ENCODE measurements at places on chromosomes 11 and 22.

DNA sequence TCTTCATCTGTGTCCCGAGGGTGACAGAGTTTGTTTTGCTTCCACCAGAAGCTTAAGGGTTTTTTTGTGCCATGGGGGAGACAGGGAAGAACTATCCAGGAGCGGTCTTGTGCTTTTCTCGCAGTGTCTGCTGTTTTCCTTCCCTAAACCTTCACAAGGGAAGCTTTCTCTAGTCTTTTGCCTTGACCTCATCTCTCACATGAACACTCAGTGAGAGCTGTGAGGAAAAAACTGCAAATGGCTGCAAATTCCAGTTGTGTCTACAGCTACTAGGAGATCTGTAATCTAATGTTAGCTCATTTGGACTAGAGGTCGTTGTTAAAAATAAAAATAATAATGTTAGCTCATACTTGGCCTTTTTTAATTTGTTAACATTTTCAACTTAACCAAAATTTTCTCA, 264.7 kb upstream of the SESN3 start:
- no peak for DNase-seq

DNA sequence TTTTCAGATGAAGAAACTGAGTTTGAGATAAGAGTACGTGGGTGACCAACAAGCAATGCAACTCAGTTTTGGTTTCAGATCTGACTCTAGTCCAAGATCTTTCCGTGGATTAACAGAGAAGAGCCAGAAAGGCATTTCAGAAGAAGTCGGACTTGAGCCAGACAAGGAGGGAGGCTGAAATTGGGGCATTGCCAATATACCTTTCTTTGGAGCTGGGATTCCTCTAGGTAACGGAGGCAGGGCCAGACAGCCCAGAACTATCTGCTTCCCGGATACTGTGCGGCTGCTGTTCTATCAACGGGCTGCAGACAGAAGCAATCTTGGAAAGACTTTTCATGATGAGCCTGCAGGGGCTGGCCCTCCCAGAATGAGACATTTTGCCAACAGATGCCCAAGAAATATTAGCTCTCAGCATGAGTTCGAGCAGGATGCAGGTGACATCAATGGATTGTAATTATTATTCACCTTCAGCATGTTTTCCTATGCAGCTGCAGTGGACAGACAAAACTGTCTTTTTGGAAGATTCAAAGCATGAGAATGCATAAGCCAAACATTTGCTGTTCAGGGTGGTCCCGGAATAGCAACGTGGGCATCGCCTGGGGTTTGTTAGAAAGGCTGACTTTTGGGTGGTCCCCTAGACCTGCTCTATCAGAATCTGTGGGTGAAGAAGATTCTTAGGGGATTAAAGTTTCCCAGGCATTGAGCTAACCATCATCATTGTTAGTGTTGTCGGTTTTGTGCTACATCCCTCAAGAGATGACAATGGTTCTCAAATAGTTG, 95.7 kb downstream of the SCN3B start:
- DNase-seq, result no peak

DNA sequence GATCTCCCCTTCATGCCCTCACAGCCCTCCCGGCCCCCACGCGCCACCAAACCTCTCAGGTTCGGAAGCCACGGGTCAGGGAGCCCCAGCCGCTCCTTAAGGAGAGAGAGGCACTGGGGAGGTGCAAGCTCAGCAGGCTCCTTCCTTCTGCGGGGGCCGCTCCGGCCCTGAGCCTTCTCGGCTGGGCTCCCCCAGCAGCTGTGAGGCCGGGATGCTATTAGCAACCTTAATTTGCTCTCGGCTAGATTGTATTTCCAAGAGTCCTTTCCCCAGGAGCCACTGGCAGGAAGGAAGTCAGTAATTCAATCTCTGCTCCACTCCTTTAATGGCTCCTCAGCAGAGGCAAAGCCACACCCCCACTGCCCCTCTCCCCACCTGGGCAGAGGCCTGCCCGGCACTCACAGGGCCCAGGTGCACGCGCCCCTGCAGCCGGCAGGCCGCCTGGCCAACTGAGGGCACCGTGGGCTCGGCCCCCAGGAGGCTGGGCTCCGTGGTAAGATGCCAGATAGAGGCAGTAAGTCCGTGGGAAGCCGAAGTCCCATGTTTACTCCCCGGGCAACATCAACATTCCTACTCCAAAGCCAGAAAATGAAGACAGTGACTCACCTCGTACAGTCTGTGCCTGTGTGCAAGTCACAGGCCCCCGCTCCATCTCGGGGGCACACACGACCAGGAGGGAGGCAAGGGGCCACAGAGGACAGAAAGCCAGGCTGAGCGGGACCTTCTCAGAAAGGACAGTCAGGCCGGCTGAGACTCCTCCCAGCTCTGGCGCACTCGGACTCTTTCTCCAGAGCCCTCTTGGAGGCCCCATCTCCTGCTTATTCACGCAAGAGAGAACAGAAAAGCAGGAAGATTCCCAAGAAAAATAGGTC, 5.2 kb downstream of the IGSF9B start:
- no peak for DNase-seq

GRCh38 chr22:42336527-42337227, 66.2 kb upstream of the TCF20 start:
- no peak for DNase-seq

GRCh38 chr22:45709866-45710265, 38.2 kb downstream of the ATXN10 start:
- no peak for DNase-seq

DNA sequence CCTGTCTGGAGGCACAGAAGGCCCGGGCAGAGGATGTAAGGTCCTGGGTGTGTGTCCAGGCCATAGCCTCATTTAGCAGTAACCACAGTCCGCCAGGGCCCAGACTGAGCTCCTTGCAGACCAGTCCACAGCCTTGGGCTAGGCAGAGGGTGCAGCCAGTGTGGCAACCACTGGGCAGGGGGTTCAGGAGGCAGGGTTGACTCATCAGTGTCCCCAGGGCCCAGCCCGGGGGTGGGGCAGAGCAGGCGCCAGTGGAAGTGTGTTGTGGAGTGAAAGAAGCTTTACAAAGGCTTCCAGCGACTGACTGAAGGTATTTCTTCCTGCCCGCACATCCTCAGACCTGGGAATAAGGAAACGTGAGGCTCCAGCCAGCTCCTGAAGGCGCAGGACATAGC, 27.7 kb upstream of the WNT11 start:
- DNase-seq, result no peak

- no peak for DNase-seq
These were observed 105.6 kb downstream of the ATXN10 start for GRCh38 chr22:45777046-45777851.

- DNase-seq, result no peak
These were observed 580.7 kb downstream of the NTM start for GRCh38 chr11:131951121-131951520.

- no peak for DNase-seq
These were observed 1.1 kb upstream of the PLXNB2 start for GRCh38 chr22:50308597-50308935.

DNA sequence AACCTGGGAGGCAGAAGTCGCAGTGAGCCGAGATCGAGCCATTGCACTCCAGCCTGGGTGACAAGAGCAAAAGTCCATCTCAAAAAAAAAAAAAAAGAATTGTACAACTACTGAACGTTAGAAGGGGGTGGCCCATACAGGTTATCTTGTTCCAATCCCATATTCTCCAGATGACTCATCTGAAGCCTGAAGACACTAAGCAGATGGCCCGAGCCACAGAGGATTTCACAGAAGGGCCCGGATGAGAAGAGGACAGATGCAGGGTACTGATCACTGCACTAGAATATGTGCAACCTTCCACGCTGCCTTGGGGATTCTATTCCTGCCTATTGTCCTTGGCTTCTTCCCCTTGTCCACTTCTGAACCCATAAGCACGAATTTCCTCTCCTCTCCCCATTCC, 70.9 kb upstream of the UBASH3B start:
- DNase-seq, result no peak

GRCh38 chr22:43532301-43533155, 120.7 kb downstream of the MPPED1 start:
- DNase-seq, result no peak

DNA sequence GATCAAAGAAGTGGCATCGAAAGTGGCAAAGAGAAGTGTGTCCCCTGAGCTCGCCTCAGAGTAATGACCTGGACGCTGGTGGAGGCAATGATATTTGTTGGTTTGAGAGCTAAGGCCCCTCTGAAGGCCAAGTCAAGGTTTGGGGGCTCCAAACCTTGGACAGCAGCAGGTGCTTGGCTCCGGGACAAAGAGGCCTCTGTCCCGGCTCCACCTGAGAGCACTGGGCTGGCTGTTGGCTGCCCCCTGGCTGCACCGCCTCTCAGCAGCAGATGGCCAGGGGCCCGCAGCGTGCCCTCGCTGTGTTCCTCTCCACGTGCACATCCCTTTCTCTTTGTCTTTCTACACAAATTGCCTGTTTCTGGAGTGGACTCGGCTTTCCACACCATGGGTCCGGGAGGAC, 301.3 kb downstream of the NTM start:
- DNase-seq, result no peak

GRCh38 chr11:19735909-19736498, 23.4 kb downstream of the NAV2 start:
- DNase-seq, result no peak

- DNase-seq, result no peak
These were observed 52.2 kb downstream of the C22orf42 start for GRCh38 chr22:32106930-32107329.

DNA sequence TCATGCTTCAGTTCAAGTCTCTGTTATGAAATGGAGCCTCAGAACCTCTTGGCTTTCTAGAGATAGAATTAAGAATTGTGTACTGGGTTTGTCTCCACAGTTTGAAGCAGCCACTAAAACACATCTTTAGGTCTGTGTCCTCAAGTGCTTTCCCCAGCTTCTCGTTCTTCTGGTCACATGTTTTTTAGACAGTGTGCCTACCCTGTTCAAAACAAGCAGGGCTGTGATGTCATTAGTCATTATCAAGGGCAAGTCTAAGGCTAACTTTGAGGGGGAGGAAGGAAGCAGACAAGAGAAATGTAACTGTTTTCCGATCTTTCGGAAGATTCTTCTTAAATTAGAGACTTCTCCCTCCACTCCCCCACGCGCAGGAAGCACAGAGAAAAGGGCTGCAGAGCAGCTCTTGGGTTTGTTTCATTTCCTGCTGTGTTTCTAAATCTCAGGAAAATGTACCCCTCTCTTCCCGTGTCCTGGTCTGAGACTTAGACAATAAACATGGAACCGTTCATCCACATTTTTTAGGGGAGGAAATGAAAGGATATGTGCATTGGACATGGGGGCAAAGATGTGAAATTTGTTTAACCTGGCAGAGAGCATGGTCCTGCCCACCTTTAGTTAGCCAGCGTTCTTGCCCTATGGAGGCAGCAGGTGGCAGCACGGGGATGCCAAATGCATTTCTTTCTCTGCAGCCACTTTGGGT, 3.1 kb downstream of the AKIP1 start:
- peak; percentile 23 for DNase-seq

DNA sequence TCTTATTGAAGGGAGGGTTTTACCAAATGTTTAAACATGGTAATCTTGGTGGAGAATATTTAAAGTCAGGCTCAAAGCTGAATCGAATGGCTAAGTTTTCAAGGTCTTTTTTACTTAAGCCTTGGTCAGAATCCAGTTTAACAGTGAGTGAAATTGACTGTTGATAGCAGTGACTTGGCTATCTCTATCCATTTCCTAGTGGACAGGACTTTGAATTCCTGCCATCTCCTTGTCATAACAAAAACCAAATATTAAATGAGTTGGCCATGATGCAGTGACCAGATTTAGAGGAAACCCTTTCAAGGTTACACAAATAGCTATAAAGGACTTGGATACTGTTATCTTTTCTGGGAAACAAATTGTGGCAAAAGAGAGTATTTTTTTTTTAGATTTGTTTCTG, 92.0 kb downstream of the JRKL start:
- DNase-seq, result no peak

DNA sequence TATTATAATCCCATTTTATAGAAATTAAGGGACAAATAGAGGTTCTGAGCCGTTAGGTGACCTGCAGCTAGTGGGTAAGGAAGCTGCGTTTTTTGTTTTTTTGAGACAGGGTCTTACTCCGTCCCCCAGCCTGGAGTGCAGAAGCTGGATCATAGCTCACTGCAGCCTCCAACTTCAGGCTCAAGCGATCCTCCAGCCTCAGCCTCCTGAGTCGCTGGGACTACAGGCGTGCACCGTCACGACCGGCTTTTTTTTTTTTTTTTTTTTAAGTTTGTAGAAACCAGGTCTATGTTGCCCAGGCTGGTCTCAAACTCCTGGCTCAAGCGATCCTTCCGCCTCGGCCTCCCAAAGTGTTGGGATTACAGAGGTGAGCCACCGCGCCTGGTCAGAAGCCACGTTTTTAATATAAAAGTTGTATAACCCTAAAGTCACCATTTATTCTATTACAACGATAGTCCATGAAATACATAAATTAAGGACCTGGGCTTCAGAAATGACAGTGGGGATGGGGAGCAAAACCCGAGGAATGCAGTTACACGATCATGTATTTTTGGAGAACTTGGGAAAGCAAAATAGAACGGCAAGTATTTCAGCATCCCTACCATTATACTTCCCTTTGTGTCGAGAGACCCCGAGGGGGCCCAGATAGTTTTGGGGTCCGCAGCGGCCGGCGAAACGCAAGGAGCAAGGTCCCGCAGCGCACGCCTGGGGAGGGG, 638 bp downstream of the SAAL1 start:
- DNase-seq, result no peak

DNA sequence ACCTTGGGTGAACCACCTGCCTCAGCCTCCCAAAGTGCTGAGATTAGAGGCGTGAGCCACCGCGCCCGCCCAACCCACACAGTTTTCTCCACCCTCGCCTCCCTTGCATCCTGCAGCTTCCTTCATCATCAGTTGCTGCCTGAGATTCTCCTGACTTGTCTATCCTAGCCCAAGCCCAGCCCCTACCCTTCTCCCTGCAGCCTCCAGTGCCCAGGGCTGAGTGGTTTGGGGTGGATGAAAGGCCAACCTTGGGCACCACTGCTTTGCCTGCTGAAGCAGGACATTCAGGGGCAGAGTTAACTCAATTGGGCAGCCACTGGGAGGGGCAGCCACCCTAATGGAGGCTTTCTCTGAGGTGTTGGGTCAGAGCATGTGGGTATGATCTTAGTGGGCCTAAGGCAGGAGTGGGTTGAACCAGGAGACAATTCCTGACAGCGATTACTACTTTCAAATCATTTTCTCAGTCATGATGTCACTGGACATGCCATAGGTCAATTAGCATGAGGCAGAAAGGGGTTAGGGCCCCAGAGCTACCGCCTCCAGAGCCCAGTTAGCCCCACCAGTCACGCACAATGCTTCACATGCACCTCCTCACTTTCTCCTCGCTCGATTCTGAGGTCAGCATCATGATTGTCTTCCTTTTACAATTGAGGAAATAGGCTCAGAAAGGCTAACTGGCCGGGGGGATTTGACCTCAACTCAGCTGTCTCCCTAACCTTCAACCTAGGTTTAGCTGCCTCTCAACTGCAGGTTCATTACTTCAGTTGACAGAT, 1.0 kb upstream of the FKBP2 start:
- DNase-seq, result no peak
